ENCODE measurements at places on chromosomes 3 and 15.

- peak; percentile 57 for DNase-seq
These were observed 65.6 kb downstream of the COL6A6 start for GRCh38 chr3:130582457-130583153.

GRCh38 chr3:197003461-197004385 is 25.9 kb downstream of the MELTF start:
- DNase-seq: no peak

GRCh38 chr15:47708161-47708980 is 8.9 kb upstream of the SEMA6D start:
- no peak for DNase-seq

GRCh38 chr3:8529181-8529637 is 27.6 kb downstream of the LMCD1 start:
- DNase-seq: no peak

All from activated CD4-positive, alpha-beta T cell treated with anti-CD3 and anti-CD28 coated beads, Interleukin-2, Interleukin-4, amounts not matched to agents 100 ng/mL and 50 ng/mL, durations not matched to agents 16 hours and 8 hours (primary cell).